Endodermal cell (in vitro differentiated cells): ENCODE measurements at places on chromosomes 2 and 18. TPM values are rescaled to one million over a fixed set of nuclear protein-coding genes. Genes with fewer than 3 reads are reported as not detected.

GRB14 gene
- 12.5 and 16.5 TPM in 2 replicates for total RNA-seq

UGT1A5 gene
- not detected in 3 replicates for total RNA-seq

DYTN gene
- total RNA-seq: not detected in 3 replicates

C1QL2 gene
- not detected in 3 replicates for total RNA-seq

MAIP1 gene
- 23.7 and 24.7 TPM in 2 replicates for total RNA-seq

MOCOS gene
- 0.51 to 1.0 TPM (median 0.66 TPM) in 3 replicates for total RNA-seq

IL36A gene
- total RNA-seq: not detected in 3 replicates

SERPINB5 gene
- 3.3 and 4.2 TPM in 2 replicates for total RNA-seq
